ENCODE measurements at places on chromosomes 3 and 15.

DNA sequence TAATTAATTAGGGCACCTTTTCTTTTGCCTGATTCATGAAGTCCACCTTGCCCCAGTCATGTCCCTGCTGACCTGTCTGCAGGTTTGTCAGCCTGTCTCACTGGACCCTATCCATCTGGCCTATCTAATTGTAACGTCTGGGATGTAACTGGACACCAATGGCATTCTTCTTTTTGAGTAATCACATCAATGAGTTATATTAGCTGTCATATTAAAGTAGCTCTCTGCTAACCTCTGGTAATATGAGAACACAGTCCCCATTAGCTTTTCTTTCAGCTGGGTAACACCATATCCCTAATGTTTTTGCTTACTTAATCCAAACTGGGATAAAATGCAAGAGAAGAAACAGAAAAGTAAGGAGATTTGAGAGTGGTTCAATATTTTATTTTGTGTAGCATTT is 166.2 kb upstream of the VEPH1 start:
- DNase-seq = no peak

DNA sequence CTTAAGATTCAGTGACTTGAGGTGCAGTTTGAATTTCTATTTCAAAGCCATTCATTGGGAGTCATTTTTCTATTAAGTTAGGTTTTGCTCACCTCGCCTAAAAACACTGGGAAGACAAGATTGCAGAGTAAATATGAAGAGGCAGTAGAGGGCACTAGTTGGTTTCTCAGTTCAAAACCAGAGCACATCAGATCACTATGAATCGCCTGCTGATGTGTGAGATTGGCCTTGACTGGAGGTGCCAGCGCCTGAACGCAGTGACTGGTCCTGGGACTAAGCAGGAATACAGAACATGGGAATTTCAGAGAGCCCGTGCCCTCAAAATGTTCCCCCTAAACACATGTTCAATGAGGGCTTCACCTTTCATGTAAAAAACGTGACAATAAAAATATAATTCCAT is 229.0 kb downstream of the ITPR1 start:
- DNase-seq = no peak

GRCh38 chr15:31277335-31278060 is 49.1 kb upstream of the KLF13 start:
- DNase-seq = no peak

DNA sequence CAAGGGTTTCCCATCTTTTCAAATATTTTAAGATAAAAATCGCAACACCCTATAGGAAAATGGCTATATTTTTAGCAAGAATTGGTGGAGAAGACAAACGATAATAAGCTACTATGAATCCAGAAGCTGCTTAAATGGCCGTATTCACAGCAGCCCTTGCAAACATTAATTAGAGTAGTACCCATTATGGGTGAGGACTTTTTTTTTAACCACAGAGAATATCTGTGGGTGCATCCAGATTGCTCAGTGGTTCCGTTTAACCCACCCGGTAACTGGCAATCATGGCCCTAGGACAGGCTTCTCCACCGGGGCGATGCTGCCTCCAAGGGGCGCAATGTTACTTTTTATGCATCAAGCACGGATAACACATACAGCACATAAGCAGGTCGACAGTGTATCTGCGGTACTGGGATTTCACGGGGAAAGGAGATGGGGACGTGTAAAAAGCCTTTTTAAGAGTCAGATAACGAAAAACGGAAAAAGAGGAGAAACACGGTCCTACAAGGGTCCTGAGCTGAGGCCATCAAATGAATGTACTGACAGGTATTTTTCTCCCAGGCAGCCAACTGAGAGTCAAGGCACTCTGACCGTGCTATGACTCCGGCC is 968 bp upstream of the TMEM266 start:
- DNase-seq = peak; percentile 13

DNA sequence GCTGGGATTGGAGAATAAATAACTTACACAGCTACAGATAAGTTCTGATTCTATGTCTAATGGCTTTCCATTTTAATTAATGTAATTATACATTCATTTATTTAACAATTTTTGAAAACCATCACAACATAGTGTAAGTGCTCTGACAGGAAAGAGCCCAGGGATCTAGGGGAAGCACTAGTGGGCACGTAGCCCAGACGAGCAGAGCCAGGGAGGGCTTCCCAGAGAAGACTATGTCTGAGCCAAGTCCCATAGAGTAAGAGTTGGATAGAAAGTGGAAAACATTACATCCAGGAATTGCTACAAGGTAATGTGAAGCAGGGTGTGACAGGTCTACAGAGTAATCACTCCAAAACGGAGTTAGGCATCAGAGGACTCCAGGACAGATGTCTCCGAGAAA is 2.9 kb upstream of the HGD start:
- no peak for DNase-seq

DNA sequence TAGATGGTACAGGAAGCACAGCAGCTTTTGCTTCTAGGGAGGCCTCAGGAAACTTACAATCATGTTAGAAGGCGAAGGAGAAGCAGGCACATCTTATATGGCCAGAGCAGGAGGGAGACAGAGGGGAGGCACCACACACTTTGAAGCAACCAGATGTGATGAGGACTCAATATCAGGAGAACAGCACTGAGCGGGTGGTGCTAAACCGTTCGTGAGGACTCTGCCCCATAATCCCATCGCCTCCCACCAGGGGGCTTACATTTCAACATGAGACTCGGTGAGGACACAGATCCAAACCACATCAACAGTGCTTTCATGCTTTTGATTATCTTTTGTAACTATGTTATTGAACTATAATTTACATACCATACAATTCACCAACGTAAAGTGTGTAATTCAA is 7.6 kb upstream of the TMEM44 start:
- DNase-seq = peak; percentile 40

DNA sequence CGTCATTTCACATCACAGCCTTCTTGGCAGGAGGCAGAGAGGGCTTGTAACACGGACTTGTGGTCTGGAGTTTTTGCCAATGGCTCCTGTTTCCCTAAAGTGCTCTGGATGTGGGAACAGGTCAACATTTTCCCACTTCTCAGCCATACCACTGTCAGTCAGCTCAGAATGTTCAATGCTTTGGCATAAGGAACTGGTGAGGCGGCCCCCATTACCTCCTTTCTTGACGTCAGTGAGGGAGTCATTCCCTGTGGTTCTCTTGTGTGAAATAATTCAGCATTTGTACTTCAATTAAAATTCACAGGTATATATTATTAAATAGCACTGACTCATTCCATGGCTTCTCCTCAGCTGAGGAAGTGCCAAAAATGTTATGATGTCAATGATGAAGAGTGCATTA is 167.1 kb downstream of the P3H2 start:
- no peak for DNase-seq

DNA sequence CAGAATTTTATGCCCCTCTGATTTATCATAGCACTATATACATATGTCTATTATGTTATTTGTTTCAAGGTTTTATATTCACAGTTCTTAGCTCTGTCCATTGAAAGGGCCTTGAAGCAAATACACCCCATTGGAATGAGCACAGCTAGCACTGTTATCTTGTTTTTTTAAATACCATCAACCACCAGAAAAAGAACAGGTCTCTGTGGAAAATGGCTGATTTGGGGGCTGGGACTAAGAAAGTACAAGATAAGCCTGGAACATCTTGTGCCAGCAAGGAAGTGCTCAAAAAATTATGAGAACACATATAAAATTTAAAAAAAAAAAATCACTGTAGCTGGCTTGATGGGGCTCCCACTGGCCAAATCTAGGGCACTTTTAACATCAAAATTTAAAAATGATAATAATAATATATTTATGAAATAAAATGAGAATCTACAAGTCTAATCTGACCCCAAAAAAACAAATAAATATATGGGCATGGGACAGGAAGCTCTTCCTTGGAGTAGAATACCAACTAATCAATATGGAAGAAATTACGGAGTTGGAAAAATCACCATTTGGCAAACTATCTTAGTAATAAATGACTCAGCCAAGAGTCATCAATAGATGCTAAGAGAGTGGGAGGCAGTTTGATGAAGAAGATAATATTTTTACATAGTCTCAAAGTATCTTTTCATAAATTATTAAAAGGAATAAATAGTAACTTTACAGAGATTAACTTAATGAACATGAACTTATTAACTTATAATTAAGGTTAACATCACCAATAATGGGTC is 20.5 kb downstream of the IFT80 start:
- DNase-seq = no peak

GRCh38 chr15:51044037-51044727 is 50.5 kb downstream of the TNFAIP8L3 start:
- no peak for DNase-seq

- DNase-seq = no peak
These were observed 22.5 kb downstream of the PXK start for GRCh38 chr3:58355179-58355578.

GRCh38 chr15:90365414-90366055 is 13.5 kb downstream of the ZNF774 start:
- no peak for DNase-seq

Measured in activated naive CD4-positive, alpha-beta T cell treated with Interleukin-2 at 50 U/mL for 16 hours (primary cell).